Stimulated activated CD4-positive, alpha-beta T cell treated with anti-CD3 and anti-CD28 coated beads, Interleukin-2, amount 100 ng/mL, for 4 hours (primary cell): ENCODE measurements at places on chromosomes 7 and 10.

DNA sequence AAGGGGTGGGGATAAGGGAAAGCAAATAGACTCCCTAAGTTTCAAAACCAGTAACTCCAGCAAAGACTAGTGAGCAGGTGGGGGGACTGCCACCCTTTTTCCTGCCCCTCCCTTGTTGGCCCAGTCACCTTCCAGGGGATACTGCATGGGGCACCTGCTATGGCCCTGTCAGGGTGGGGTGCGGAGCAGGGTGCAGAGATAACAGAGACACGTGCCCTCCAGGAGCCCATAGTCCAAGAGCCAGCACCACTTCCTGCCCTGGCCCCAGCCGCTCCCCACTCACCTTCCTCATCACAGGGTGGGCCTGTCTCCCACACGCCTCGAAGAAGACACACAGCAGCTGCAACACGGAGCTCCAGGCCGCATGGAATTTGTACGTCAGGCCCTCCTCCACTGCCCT, 20.6 kb downstream of the RRP12 start:
- no peak for DNase-seq

- DNase-seq: no peak
These were observed 219.9 kb downstream of the SUGCT start for GRCh38 chr7:40354711-40355110.

- no peak for DNase-seq
These were observed 533.2 kb downstream of the PARD3 start for GRCh38 chr10:34281661-34282582.

GRCh38 chr10:21961847-21962246, 41.7 kb downstream of the DNAJC1 start:
- DNase-seq: no peak

DNA sequence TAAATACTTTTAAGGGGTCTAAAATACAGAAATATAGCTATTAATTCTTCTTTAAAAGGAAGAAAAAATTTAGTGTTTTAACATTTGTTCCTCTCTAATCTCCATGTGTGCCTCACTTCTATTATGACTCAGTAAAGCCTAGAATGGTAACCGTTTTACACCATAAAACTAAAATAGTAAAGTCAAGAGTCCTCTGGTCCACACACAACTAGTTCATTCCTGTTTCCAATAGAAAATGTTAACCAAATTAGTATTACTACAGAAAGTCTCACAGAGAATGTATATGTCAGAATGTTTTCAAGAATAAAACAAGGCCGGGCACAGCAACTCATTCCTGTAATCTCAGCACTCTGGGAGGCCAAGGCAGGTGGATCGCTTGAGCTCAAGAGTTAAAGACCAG, 55.8 kb downstream of the CNOT4 start:
- no peak for DNase-seq

GRCh38 chr10:62692085-62692484, 112.4 kb upstream of the ADO start:
- no peak for DNase-seq

DNA sequence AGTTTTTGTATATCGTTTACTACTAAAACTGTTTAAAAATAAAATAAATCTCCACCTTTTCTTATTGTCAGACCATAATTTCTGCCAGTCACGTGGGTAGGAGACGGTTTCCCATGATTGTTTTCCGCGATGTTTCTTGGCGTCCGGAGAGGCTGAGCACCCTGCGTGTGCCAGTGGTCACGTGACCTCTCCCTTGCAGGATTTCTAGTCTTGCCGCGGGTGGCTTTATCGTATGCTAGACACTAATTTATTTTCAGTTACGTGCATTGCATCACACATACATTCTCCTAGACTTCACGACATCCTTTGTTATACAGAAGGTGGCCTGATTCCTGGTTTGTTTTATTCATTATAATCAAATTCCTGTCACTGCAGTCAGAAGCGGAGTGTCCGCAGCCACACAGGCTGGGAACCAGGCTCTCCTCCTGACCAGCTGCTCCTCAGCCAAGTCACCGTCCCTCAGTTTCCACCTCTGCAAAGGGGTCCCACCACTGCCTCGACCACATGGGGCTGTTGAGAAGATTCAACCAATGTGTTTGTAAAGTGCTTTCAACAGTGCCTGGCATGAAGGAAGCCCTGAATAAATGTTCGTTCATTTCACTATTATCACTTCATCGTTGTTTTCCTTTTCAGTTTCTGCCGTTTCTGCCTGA, 203.2 kb upstream of the PPP2R2D start:
- no peak for DNase-seq
